ENCODE measurements at places on chromosomes 6 and 20.

DNA sequence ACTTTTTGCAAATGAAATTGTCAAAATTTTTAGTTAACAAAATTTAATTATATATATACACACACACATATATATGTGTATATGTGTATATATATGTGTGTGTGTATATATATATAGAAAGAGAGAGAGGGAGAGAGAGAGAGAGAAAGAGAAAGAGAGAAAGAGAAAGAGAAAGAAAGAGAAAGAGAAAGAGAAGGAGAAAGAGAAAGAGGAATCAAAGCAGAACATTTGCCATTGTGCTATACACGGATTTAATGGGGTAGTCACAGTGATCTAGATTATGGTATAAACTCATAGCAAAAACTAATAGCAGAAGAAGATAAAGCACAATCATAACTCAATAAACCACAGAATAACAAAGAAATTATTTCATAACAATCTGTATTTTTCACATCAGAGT is 126.7 kb downstream of the DST start:
- no peak for DNase-seq

- DNase-seq = no peak
Measured at GRCh38 chr20:39825950-39826349, 863.1 kb downstream of the MAFB start.

DNA sequence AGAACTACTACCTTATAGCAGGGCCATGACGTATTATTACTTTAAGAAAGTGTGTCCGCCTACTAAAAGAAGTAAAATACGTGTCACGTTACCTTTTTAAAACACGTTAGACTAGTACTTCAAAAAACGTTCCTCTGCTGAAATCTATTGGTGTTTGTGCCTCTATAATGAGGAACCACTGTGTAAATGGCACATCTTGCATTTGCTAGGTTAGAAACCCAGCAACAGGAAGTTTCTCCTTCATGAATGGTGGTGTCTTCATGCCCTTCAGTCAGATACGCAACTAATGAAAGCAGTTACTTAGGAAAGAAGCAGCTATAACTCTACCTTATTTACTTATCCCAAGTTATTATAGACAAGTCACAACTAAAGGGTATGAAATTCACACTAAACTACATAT is 343.5 kb downstream of the RNGTT start:
- DNase-seq = no peak

GRCh38 chr6:47221565-47221964 is 88.1 kb downstream of the TNFRSF21 start:
- no peak for DNase-seq

- no peak for DNase-seq
Measured at GRCh38 chr20:49821381-49821780, 8.8 kb downstream of the SLC9A8 start.

GRCh38 chr20:60465439-60465838 is 507.2 kb downstream of the CDH26 start:
- no peak for DNase-seq

DNA sequence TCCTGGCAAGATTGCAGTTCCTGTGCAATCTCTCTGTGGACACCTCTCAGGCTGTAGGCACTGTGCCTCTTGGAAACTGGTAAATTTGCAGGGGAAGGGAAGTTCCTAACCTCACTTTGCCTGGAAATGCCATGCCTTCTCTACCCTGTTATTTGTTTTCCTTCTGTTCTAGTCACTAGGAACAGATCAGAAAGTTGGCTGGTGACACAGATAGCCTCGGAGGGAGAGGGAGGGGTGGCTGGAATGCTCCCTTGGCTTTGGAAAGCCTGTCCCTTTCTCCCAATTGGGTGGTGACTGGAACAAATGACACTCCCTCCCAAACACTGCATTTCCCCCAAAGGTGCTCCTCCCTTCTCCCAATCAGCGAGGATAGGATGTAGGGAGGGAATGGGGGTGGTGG is 131.5 kb upstream of the F13A1 start:
- no peak for DNase-seq

- DNase-seq = no peak
Measured at GRCh38 chr6:104573350-104573749, 286.4 kb downstream of the HACE1 start.

DNA sequence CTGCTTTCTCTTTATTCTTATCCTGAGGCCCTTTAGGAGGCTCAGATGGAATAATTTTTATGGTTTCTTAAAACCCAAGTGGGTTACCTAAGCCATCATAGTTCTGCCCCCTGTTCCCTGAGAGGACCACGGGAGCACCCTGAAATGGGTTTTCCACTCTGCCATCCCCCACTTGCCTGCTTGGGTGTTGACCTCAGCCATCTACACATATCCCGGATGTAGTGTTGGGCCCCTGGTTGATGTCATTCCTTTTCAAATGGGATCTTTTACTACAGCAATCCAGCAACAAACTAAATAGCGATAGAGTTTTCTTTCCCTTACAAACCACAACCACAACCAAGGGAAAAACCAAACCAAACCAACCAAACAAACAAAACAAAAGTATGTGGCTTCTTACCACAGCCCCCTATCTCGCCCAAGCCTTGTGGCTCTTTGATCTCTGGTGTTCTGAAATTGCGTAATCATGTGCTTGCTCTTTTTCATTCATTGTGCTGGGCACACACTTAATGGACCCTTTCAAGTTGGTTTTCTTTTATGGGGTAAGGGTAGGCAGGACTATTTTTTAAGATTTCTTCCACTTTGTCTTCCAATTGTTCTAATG is 154.9 kb downstream of the ESR1 start:
- no peak for DNase-seq

GRCh38 chr6:153401751-153402150 is 270.7 kb upstream of the RGS17 start:
- DNase-seq = no peak

DNA sequence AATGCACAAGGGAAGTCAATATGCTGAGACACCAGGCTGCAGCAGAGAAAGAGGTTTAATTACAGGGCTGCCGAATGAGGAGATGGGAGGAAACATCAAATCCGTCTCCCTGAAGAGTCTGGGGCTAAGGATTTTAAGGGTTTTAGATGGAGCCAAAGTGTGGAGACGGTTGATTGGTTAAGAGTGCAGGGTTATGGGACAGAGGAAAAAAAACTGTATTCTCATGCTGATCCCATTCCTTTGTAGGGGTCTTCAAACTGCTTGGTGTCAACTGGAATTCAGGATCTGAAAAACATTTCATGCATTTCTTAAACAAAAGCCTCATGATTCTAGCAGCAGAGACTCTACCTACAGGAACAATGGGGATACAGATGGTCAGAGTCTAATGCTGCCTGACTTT is 96.1 kb upstream of the SYNDIG1 start:
- no peak for DNase-seq

DNA sequence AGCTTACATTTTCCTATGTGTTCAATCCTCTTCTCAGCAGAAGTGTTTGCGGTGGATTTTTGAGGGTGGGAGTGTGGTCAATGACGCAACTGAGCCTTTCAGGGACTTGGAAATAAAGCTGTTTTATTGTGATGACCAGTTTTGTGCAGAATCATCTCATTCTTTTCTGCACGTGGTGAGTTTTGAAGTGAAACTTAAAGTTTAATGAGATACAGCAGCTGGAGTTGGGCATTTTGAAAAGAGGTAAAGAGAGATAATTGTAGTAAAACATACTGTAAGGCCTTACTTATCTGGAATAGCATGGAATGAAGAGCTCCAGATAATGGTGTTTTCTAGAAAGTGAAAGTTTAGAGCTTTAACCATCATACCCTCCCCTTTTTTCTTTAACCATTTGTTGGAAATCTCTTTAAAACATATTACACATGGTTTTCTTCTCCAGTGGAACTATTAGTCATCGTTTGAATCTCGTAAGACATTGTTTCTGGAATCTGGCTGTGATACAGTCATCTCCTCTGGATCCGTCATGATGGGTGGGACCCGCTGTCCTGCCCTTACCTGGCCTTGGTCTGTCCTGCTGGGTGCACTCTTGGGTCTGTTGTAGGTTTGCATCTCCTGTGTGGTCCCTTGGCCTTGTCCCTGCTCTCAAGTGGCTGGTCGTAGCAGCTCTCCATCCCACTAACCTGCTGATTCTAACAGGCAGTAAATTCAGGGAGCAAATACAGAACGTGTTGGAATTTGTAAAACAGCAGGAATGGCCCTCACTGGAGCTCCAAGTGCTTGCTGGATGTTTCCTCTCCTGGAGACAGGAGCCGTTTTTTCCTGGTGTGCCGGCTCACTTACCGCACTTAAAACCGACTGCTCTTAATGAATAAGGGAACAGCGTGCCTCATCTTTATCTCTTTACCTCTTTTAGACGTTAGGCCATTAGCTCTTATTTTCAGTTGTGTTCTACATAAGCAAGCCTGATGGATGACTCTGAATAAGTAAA is 29.8 kb downstream of the UST start:
- DNase-seq = no peak

Data from sciatic nerve (tissue), 2 donors.